Activated T-helper 1 cell treated with anti-CD3 and anti-CD28 coated beads, Interleukin-12 subunit alpha, Interleukin-12 subunit beta, Interleukin-2, Interleukin-4 antibody, amounts not matched to agents 30 ng/mL and 10 ng/mL and 1 ng/mL, durations not matched to agents 14 hours and 24 hours and 36 hours (primary cell): ENCODE measurements at places on chromosomes 3 and 15.

DNA sequence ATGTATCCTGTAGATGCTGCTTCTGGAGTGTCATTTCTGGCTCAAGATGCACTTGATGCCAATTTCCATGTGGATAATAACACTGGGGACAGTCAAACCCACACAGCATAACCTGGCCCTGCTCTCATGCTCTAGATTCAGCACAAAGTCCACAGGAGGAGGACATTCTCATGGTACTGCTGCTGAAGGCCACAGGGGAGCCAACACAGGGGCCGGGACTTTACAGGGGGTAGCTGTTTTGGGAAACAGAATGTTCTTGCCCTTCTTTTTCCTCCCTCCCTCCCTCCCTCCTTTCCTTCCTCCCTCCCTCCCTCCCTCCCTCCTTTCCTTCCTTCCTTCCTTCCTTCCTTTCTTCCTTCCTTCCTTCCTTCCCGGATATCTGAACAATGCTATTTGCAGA lies 477.4 kb downstream of the PDCD6IP start:
- no peak for DNase-seq

DNA sequence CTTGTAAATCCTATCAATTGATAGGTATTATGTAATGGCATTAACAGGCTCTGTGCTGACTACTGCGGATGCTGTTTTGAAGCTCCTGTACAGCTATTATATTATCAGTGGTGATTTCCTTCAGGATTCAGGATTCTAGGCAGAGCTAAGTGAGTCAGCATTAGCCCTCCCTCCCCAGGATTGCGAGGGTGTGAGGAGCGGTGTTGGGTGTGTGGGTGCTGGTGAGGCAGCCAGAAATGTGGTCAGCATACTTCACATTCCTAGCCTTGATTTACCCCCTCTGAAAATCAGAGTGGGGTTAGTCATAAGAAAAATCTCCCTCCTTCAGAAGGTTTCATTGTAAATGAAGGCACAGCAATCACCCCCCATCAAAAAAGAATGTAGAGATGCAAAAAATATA lies 72.5 kb downstream of the SNTN start:
- DNase-seq: no peak

DNA sequence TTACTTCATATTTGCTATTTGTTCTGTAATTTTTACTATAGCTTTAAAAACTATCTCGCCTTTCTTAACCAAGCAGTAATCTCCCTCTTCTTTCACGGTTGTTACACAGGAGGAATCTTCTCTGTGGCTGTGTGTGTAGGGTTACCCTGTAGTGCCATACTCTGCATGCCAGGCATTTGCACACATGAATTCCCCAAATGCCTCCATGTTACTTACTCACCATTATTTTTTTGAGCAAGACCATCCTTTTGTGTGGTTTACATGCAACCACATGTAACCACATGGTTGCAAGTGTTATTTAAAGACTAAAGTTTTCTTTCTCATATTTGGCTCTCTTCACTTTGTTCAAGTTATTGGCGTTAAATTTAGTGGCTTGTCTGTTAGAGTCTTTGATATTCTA lies 45.5 kb downstream of the HPS3 start:
- peak; percentile 2 for DNase-seq

- DNase-seq: no peak
These were observed at the start of gene MAP4 for GRCh38 chr3:48016301-48016973. Gene MAP4, minus strand, starts transcription at chr3:48016416. Its CDS starts 17,556 bp downstream, at chr3:47998860.

DNA sequence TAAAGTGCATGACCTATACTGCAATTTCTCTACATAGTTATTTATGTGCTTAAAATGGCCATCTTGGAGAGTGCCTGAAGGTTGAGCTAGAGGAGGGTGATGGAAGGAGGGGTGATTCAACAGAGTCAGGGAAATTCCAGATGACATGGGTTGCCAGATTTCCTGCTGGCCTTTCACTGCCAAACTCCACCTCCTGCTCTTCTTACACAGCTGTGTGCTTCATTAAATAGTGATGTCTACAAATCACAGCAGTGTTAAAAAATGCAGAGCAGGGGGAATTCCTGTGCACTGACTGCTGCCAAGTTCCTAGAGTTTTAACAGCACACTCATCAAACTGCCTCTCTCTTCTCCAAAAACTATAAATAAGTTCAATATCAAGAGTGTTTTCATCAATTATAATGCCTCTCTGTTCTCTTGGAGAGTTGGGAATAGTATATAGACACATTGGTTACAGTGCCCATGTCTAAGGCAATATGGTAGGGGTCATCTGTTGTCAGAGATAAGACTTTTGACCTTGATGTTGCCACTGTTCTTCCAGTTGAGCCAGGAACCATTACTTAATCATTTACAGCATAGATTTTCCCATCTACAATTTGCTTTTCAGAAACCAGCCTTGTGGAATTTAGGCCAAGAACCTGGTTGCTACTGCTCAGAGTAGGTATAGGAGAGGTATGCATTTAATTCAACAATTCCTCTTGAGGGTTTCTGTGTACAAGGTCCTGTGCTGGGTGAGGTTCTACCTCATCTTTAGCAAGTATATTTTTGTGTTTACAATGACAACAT lies 79.6 kb downstream of the TP63 start:
- DNase-seq: no peak

GRCh38 chr3:122797291-122797690 lies 2.4 kb downstream of the SLC49A4 start:
- no peak for DNase-seq

GRCh38 chr3:82137050-82137449 lies 375.6 kb upstream of the GBE1 start:
- no peak for DNase-seq

- DNase-seq: no peak
These were observed 682.6 kb downstream of the ZBBX start for GRCh38 chr3:166697495-166697894.

DNA sequence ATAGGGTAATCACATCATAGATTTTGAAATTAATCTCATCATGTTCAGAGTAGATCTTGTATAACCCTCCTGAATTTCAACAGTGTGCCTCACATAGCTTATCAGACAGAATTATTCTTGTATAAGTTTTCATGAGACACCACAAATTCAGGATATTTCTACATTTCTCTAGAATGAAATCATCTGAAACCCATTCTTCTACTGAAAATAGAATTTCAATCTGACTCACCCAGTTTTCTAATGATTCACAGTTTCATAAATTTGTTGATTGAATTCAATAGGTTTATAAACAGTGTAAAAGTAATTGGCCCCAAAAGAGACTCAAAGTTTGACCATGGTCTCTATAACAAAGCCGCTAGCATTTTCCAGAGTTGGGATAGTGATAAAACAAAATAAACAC lies 1082.6 kb upstream of the EPHA6 start:
- DNase-seq: no peak
